ENCODE measurements at places on chromosomes 1 and 21.

GRCh38 chr1:246187834-246188372 lies 319.2 kb downstream of the SMYD3 start:
- DNase-seq, result no peak

DNA sequence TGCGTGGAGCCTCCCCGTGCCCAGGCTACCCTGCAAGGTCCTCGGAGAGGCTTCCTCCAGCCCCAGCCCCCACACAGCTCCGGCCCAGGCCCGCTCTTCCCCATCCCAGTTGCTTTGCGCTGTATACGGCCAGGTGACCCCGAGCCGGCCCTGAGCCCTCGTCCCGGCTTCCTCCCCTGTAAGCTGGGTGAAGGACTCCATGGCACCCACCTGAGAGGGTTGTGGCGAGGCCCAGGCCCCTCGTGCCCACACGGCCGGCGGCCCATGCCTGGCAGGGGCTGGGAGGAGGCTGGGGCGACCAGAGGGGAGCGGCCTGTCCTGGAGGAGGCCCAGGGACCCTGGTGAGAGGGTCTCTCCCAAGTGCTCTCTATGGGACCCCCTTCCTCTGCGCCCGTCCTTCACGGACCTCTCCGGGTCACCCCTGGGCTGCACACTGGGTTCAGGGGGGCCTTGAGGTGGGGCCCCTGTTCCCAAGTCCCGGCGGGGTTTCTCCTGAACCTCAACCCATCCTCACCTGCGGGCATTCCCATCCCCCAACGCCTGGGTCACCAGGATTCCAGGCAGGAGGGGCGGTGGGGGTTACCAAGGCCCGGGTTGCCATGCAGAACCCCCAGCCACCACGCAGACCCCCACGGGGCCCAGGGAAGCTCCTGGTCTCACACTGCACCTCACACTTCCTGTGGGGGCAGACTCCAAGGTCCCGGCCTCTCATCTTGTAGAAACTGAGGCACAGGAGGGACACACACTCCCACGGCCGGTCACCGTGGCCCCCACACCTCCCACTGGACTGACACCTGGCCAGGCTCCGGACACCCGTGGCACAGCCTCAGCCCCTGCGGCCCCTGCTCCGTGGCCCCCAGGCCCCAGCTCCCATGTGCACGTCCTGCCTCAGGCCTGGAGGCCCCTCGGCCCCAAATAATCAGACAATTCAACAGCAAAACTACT lies 25.2 kb downstream of the COL6A1 start:
- no peak for DNase-seq

GRCh38 chr1:163170975-163171676 lies 31.6 kb downstream of the RGS5 start:
- no peak for DNase-seq

DNA sequence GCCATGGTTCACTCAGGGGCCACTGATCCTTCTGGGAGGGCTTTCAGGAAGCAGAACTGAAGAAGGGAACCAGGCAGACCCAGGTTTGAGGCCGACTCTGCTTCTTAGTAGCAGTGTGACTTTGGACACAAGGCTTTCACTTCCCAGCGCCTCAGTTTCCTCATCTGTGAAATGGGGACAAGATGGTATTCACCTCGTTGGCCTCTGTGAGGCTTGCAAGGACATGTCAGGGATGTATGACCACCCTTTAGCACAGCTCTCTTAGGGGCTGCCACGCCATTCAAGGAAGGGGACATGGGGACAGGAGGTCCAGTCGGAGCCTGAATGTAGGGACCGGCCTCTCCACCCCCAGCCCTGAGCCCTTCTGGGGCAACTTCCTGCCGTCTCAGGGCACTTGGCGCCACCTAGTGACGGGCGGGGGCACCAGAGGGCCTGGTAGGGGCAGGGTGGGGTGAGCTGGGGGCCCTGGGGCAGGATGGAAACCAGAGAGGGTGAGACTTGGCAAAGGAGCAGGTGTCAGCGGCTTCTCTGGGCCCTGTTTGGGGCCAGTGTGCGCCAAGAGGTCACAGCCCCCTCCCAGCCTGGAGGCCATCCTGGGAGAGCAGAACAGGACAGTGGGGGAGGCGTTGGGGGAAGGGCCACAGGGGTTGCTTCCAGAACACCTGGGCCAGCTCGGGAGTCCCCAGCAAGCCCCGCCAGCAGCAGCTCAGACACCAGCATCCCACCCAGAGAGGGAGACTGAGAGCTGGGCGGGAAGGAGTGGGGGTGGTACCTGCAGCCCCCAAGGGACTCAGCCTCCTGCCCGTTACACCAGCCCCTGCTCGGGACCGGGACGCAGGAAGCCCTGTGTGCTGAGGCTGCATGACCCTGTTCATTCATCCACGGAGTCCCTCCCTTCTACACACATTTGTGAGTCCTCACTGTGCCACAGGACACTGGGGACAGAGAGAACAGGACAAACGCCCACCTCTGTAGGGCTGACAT lies 102.5 kb upstream of the TARDBP start:
- DNase-seq, result peak; percentile 70

DNA sequence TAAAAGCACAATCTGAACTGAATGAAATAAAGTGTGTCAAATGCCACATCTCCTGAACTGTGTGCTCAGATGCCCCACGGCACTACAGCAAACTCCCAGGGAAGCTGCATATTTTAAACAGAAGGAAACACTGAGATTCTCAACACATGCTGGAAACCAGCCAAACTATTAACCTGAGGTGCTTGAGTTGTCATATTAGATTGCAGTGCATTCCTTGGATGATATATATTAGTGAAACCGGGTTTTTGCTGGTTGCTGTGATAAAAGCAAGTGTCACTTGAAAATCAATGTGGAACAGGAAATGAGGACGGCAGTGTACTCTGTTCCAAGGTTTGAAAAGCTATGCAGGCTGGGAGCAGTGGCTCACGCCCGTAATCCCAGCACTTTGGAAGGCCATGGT lies 8.7 kb downstream of the SYNJ1 start:
- no peak for DNase-seq

- no peak for DNase-seq
Observed at GRCh38 chr1:208165659-208166058, 78.5 kb downstream of the PLXNA2 start.

- DNase-seq, result no peak
Observed at GRCh38 chr1:188652678-188653077, 1823.9 kb downstream of the PLA2G4A start.

DNA sequence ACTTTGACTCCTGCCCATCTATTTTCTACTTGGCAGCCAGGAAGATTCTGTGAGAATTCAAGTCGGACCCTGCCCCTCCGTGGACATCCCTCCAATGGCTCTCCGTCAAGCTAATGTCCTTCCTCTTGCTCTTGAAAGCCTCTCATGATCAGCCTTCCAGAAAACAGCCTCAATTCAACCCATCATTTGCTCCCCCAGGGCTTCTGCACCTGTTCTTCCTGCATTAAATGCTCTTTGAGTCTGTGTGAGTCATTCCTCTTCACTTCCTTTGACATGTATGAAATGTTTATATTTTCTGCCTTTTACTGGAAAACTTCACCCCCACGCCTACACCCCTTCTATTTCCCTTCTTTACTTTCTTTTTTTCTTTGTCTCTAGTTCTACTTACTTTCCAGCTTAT lies 734.1 kb upstream of the ZP4 start:
- no peak for DNase-seq

DNA sequence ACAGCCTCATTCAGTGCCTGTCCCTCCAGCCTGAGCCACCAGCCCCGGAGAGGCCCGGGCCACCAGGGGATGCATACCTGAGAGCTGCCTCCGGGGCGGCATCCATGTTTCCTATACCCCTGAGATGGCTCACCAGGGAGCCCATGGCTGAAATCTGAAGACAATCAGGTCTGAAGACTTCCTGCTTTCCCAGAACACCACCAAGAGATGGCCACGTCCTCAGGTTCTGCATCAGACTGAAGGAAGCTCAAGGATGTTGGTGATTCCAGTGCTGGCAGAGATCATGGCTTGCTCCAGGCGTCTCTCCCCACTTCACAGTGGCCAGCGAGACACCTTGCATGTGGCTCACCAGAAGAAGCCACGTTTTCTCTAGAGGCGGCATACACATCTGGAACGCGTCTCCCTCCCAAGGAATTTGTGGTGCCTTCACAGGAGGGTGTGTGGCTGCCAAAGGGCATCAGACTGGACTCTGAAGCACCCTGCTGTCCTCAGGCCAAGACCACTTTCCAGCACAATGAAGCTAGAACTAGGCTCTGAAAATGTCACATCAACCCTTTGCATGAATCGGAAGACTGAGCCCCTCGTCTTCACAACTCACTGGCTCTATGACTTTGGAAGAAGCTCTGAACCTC lies 170.7 kb upstream of the IRF2BP2 start:
- DNase-seq, result no peak

GRCh38 chr21:35197992-35198431 lies 148.9 kb upstream of the RUNX1 start:
- DNase-seq, result no peak

DNA sequence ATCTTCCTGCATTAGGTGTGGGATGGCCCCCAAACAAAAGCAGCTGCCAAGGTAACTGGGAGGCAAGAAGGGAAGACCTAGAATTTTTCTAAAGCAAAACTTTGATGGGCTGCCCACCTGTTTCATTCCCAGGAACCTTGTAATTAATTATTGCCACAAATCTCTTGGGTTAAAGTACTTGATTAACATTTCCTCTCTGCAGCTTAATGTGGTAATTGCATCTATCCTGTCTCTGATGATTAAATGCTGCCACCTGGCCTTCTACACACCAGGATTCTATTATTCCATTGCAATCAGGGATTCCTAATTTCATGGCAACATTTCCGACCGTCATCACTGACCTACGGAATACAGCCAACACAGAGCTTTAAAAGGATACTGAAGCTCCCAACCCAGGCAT lies 68.3 kb upstream of the RC3H1 start:
- no peak for DNase-seq

- peak; percentile 54 for DNase-seq
Observed at GRCh38 chr1:152048416-152049009, 11.7 kb upstream of the S100A11 start.

- no peak for DNase-seq
Observed at GRCh38 chr21:41733951-41734689, 32.7 kb downstream of the RIPK4 start.

- no peak for DNase-seq
Observed at GRCh38 chr1:152585586-152585985, 5.3 kb upstream of the LCE3D start.

DNA sequence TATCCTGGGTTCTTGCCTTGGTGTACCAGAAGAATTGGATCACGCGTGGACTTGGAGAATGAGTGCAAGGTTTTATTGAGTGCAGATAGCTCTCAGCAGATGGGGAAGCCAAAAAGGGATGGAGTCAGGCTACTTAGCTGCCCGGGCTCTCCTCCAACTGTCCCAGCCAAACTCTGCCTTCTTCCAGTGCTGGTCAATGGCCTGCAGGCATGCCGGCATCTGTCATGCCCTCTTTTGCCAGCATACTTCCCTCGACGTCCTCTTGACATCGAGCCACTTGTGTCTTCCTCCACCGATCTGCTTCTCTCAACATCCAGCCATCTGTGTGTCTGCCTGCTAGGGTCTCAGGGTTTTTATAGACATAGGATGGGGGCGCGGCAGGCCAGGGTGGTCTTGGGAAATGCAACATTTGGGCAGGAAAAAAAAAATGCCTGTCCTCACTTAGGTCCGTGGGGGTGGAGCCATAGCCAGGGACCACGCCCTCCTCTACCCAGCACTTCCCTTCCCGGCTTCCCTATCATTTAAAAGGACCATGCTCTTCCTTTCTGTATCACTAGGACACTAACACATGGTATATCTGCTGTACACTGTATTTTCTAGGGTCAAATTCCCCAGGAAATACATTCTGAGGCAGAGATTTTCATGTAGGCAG lies 47.0 kb upstream of the BCAR3 start:
- DNase-seq, result no peak

DNA sequence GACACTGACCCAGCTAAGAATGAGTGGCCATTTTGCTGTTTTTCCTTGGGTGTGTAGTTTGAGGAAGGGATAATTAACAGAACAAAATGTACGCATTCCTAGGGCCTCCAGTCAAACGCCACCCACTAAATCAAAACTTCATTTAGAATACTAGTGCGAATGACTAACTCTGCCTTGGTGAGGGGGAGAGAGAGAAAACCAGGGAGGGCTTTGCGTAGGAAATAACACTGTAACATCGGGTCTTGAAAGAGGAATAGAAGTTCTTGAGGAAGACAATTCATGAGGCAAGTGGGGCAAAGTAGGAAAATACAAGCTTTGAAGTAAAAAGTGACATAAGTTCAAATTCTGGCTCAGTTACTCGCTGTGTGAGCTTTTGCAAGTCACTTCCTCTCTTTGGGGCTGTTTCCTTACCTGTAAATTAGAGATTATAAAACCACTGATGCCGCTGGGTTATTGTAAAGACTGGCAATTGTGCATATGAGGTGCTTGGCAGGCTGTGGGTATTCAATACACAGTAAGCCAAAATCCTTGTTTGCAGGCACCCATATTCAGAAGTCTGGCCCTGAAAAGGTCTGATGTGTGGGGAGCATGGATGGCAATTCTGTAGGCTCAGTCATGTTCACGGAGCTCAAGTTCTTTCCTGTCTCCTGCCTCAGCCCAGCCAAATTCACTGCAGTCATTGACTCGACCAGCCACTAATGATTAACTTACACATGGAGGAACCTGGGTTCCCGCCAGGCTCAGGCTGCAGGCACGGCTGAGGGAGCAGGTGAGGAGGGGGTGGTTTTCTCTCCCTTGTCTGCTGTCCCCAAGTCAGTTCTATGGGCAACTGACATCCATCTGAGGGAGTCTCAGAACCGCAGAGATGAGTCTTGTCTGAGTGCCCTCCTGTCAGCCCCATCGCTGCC lies 140.3 kb upstream of the CSF3R start:
- DNase-seq, result no peak

GRCh38 chr1:238961790-238962189 lies 424.6 kb upstream of the CHRM3 start:
- DNase-seq, result no peak

DNA sequence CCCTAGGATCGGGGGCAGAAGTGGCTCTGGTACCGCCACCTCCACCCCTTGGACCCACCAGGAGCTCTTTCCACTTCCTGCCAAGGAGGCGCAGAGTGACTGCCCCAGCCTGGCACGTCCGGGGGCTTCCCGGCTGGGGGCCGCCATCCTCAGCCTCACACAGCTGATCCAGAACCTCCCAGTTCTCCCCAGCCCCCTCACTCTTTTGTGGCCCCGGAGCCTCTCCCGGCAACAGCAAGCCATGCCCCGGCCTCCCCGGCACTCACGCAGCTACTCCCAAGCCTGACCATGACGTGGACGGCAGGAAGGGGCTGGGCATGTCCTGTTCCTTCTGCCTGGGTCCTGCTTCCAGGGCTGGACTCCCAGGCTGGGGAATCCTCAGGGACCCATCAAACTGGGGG lies 17.1 kb downstream of the TP73 start:
- DNase-seq, result no peak

DNA sequence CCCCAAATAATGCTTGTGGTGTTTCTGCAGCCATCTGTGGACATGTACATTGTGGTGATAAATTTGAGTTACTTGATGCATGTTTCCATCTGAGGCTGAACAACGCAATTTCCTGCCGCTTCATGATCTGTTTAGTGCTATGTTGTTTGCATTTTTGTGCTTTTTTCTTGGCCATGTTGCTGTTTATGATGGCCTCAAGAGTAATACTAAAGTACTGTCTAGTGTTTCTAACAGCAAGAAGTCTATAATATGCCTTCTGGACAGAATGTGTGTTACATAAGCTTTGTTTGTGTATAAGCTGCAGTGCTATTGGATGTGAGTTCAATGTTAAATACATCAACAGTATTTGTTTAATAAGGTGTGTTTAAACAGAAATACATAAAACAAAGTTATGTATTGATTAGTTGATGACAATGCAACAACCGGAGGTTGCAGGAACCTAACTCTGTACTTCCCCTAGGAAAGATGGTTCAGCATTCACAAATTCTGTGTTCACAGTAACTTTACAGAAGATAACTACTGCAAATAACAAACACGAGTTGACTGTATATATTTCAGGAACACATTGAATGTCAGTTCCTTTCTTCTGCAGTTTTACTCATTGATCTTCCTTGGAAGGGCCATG lies 114.8 kb upstream of the USP24 start:
- DNase-seq, result no peak

- DNase-seq, result no peak
Observed at GRCh38 chr1:238752327-238752726, 634.0 kb upstream of the CHRM3 start.

All from activated T-cell treated with anti-CD3 and anti-CD28 coated beads for 48 hours (primary cell).